ENCODE measurements at places on chromosomes 11 and 22. TPM values are rescaled to one million over a fixed set of nuclear protein-coding genes. Genes with fewer than 3 reads are reported as not detected.

DNA sequence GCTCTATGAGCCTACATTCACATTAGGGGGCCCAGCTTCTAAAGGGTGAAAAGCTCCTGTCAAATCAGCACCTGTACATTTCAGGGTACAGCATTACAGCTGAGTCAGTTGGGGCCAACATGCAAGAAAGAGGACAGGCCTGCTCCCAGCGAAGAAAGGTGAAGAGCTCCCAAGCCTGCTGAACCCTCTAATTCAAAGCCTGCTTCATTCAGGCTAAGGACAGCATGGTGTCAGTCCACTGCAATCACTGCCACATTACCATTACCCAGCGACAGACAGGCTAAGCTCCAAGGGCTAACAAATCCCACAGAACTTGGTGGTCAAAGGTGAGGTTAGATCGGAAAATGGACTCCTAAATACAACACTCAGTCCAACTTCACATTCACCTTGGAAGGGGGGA, 65.4 kb upstream of the CHRM4 start:
- DNase-seq = no peak

- peak; percentile 86 for DNase-seq
Measured at GRCh38 chr22:30606455-30607299, at the start of gene TCN2. Gene TCN2, plus strand, starts transcription at chr22:30607174. Its CDS starts 158 bp downstream, at chr22:30607332.

DNA sequence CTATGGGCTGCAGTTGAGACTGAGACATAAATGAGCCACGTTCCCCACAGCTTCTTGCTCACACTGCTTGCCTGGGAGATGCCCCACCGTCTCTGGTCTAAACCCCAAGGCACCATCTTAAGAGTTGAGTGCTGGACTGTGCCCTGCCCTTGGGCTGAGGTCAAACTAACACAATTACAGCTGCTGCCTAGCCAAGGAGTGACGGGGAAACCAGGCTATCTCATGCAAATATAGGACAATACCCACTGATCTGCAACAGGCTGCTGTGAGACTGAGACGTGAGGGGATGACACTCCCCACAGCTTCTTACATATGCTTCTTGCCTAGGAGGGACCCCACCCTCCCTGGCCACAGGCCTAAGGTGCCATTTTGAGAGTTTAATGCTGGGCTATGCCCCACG, 7.8 kb upstream of the MS4A8 start:
- no peak for DNase-seq

- no peak for DNase-seq
Measured at GRCh38 chr11:130180491-130180890, 20.9 kb downstream of the ST14 start.

- DNase-seq = no peak
Measured at GRCh38 chr11:112223121-112223520, 3.1 kb upstream of the PTS start.

- no peak for DNase-seq
Measured at GRCh38 chr11:124760205-124760652, 1.9 kb downstream of the ESAM start.

GRCh38 chr22:19330865-19331418, 39.4 kb upstream of the CLTCL1 start:
- DNase-seq = no peak

GRCh38 chr22:48640890-48641841, 1186.5 kb downstream of the BRD1 start:
- no peak for DNase-seq

DNA sequence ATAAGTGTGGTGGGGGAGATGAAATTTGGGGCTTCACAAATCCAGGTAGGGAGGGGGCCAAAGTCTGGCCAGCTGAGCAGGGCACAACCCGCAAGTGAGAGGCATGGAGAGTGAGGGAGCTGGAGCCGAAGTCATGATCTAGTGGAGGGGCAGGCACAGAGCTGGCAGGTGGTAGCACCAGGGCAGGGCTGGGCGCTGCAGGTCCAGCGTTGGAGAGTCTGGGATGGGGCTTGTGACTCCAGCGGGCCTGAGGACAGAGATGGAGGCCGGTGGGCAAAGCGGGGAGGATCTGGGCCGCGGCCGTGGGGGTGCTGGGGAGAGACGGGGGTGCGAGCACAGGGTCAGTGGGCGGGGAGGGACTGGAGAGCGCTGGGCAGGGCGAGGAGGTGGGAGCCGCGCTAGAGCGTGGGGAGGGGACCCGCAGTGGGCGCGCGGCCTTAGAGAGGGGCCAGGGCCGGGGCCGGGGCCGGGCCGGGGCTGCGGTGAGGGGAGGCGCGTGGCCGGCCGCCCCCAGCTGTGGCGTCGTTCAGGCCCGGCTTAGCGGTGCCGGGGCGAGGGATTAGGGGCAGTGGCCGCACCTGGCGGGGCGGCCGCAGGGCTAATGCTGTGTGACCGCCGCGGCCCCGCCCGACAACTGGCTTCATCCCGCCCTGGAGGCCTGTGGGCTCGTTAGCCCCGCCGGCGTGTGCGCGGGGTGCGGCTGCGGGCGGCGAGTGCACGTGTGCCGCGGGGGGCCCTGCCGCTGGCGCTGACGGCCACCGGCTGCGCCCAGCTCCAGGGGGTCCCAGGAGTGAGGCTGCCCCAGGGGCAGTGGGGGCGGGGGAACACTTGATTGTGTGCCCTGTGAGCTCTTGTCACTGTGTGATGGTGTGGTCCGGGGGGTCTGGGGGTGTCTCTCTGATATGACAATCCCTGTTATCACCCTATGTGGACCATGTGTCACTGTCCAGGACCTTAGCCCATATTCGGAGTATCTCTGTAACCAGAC, 23.6 kb upstream of the MYOD1 start:
- DNase-seq = no peak

GRCh38 chr11:78768345-78768744, 193.7 kb upstream of the NARS2 start:
- DNase-seq = no peak

- DNase-seq = no peak
Measured at GRCh38 chr11:101516546-101516945, 67.3 kb downstream of the TRPC6 start.

- DNase-seq = no peak
Measured at GRCh38 chr11:68011051-68011943, 1.2 kb downstream of the ALDH3B1 start.

DNA sequence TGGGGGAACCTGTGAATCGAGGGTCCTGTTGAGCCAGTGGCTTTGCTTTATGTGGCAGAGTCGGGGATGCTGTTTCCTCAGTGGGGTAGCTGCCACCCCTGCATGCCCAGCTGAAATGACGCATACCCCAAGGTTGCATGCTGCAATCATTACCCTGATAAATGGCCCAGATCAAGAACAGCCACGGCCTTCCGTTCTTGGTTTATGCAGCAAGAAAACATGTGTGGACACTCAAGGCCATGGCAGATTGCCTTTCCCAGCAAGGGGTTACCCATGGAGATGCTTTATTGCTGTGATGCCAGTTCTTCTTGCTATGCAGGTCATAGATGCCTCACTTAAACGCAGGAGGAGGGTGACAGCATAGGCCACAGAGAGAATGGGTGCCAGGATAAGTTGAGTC, 14.3 kb upstream of the SREBF2 start:
- DNase-seq = no peak

DNA sequence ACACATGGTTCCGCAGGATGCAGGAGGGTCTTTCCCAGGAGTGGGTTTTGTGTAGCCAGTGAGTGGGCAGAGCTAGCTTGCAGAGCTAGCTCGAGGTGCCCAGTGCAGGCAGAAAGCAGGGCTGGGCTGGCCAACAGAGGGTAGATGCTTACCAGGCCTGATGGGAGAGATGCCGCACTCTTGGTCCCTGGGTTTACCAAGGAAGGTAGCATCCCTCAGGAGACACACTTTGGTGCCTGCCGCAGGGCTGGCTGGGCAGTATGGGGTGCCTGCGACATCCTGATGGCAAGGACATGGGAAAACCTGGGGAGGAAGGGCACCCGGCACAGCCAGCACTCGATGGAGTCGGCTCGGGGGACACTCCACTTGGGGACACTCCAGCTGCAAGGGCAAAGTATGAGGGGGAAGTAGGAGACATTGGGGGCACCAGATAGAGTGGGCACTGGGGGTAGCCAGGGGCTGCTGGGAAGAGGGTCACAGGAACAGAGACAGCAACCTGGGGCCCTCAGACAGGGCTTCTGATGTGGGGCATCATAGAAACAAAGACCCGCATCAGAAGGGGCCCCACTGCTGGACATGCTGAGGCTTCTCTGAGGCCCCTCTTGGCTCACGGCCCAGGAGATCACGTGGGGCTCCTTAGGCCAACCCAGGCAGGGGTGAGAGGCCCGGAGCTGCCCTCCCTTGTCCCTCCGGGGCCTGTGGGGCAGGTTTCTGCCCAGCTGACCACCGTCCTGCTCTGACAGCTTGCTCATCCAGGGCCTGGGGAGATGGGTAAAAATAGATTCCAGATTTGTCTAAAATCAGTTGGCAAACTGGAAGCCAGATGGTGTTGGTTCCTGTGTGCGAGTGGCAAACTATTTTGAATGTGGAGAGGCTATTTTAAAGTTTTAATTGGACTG, 89.8 kb downstream of the MORC2 start:
- DNase-seq = no peak

DNA sequence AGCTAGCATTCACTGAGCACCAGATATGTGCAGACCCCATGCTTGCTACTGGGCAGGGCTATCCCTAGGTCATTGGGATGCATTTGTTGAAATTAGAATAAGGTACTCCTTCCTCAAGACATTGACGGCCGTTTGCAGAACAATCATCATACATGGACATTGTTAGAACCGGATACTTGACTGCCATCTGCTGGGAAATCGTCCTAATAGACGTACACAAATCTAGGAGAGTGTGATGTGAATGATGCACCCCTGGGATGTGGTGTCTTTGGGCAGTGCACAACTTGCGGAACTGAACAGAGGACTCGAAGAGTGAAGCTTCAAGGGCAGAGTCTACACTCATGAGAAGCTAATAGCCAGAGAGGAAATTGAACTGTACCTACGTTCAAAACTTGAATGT, 35.9 kb downstream of the MYO18B start:
- no peak for DNase-seq

P2RX3 gene
- total RNA-seq = not detected

CDKN1C gene
- total RNA-seq = 40.0 TPM

MMP8 gene
- total RNA-seq = not detected

OR56A1 gene
- 0.14 TPM for total RNA-seq

RFPL3 gene
- not detected for total RNA-seq

ACCSL gene
- total RNA-seq = not detected

SLC22A6 gene
- total RNA-seq = not detected
